Stimulated activated CD8-positive, alpha-beta memory T cell treated with anti-CD3 and anti-CD28 coated beads, Interleukin-15, amount 100 ng/mL, for 24 hours (primary cell): ENCODE measurements at places on chromosomes 7 and 10.

GRCh38 chr10:16816171-16816570, 1.1 kb downstream of the RSU1 start:
- no peak for DNase-seq

DNA sequence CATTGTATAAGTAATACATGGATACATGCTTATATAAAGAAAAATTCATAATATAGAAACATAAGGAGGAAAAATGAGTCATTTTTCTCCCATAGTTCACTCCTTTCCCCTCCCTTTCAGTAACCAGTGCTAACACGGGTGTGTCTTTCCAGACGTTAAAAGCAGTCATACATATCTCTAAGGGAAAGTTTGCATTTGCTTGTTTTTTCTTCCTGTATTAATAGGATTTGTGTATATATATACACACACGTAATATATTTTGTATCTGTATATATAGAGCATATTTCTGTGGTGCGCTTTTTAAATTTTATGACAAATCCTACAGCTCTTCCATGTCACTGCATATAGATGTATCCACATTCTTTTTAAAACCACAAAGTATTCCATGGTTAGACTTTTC, 78.8 kb downstream of the RALA start:
- DNase-seq = no peak

DNA sequence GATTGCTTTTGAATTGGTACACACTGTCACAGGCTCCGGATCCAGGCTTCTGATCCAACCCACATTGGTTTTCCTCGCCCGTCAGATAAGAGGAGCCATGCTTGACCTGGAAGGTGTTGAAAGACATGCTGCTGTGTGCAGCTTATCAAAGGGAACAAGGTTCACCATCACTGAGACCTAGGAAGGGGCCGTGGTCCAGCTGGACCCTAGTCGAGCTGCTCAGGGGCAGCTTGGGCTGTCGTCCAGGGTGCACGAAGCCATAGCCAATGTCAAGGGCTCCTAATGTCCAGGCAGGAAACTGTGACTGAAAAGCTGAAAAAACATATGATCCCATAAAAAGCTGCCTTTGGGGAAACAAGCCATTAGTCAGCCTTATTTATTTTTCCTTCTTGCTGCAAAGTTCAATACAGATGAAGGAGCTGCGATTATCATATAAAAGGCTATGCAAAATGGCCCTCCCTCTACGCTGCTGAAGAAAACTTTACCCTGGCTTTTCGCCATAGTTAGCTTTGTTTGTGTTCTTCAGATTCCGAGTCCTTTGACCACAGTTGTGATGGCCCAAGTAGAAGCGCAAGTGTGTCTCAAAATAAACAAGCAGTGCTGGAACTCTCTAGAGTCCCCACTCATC, 118.0 kb downstream of the CREB5 start:
- DNase-seq = no peak

- DNase-seq = no peak
These were observed 73.1 kb downstream of the CRPPA start for GRCh38 chr7:16348251-16348650.

DNA sequence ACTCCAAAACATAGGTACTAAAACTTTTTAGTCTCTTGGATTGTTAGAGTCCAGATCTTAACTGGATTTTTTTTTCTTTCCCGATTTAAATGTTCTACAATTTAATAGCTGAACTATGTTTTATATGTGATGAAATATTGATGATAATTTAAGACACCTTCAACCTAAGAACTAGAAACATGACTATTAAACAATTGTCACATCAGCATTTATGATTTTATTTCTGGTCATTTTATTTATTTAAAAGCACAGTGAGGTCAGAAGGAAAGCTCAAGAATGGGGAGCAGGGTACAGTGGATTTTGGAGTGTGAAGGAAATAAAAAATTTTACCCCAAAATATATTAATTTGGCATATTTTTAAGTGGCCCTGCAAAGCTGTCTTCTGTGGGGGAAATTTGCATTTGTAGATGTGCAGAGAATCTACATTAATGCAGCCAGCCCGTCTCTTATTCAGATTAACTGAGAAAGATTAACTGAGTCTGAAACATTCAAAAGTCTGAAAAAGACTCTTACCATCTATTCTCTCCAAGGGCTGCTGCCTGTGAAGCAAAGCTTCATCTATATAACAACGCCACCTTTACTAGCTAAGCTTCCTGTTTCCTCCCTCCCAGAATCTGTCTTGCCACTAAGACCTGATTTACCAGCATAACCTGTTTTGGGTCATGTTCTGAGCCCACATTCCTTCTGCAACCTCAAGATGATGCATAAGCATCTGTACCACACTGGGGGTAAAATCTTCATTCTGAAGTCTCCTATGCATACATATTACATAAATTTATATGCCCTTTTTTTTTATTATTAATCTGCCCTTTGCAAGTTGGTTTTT, 86.4 kb downstream of the TMEM106B start:
- no peak for DNase-seq

- no peak for DNase-seq
These were observed 93.5 kb upstream of the MALRD1 start for GRCh38 chr10:18955061-18955460.

- no peak for DNase-seq
These were observed 10.3 kb upstream of the ANKRD1 start for GRCh38 chr10:90930971-90931871.

- DNase-seq = no peak
These were observed at the start of gene PTTG1IP2 for GRCh38 chr7:90469554-90469953. Gene PTTG1IP2, plus strand, starts transcription at chr7:90469639. Its CDS starts 148 bp downstream, at chr7:90469787.

DNA sequence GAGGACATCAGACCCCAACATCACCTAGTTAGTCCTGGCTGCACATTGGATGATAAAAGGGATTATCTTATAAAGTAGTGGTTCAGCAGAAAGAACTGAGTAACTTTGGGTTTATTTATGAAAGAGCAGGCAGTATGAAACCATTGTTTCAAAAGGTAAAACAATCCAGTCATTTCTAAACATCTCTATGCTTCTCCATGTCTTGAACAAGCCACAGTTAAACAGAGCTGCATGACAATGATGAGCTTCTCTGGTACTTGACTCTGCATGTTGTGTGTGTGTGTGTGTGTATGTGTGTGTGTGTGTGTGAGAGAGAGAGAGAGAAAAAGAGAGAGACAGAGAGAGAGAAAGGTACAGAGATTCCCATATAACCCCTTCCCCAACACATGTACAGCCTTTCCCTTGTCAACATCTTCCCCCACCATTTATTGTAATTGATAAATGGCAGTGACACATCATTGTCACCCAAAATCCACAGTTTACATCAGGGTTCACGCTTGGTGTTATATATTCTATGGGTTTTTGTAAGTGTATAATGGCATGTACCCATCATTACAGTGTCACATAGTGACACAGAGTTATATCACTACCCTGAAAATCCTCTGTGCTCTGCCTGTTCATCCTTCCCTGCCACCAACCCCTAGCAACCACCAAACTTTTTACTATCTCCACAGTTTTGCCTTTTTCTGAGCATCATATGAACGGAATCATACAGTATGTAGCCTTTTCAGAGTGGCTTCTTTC, 32.8 kb upstream of the SLC18A3 start:
- no peak for DNase-seq

- no peak for DNase-seq
These were observed 250.3 kb downstream of the PTEN start for GRCh38 chr10:88113657-88114272.

DNA sequence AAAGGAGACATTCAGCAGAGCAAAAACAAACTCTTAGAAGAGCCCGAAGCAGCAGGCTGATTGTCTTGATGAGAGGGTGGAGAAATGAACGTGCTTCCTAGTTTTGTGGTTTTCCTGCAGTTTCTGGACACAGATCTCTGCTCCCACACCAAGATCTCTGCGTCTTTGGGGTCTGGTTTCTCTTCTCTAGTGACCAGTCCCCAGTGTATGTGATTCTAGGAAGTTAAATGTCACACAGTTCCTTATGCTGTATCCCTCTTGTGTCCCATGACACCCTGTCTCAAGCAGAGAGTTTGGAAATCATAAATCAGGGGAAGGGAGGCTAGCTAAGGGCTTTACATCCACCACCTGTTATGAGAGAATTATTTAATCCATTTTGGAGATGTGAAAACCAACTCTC, 55.4 kb upstream of the KLF14 start:
- DNase-seq = no peak

DNA sequence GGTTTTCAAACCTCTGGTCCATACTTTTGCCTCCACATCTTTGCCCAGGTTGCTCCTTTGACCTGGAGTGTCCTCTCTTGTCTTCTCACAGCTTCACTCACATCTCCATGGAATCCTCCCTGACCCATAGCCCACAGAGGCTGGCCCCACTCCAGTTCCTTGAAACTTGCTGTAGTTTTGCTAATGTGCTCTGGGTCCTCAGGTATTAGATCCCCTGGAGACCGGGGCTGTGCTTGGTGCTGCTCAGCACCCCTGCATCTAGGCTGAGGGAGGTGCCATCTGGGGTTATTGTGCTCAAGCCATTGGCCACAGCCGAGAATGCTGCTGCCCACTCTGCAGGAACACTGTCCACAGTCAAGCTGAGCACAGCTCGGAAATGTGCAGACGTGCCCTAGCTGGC, 16.5 kb downstream of the KNDC1 start:
- no peak for DNase-seq

GRCh38 chr7:116776046-116776445, 86.3 kb upstream of the CAPZA2 start:
- DNase-seq = no peak
